ENCODE measurements at places on chromosomes 11 and 22. TPM values are rescaled to one million over a fixed set of nuclear protein-coding genes. Genes with fewer than 3 reads are reported as not detected.

Gene C22orf15
- polyA plus RNA-seq = 2.4 TPM

Gene CD3D
- polyA plus RNA-seq = not detected

Gene OR6A2
- polyA plus RNA-seq = not detected

Gene PIK3C2A
- polyA plus RNA-seq = 25.1 TPM

Gene C11orf91
- polyA plus RNA-seq = not detected

Gene PLAAT2
- 0.35 TPM for polyA plus RNA-seq

Gene C11orf21
- polyA plus RNA-seq = 0.92 TPM

Gene XKR3
- polyA plus RNA-seq = not detected

Gene MIOX
- polyA plus RNA-seq = 0.18 TPM

Gene SERPING1
- 63.2 TPM for polyA plus RNA-seq

Gene OLFML1
- polyA plus RNA-seq = 4.2 TPM

Gene PHLDB1
- polyA plus RNA-seq = 205 TPM
